NCI-H524 treated with DMSO at 0.1 percent for 48 hours (cell line): ENCODE measurements at places on chromosomes 3 and 15.

GRCh38 chr3:45124352-45124751 lies 21.8 kb downstream of the CDCP1 start:
- DNase-seq, result no peak

- no peak for DNase-seq
Measured at GRCh38 chr3:44125882-44126281, 115.8 kb upstream of the TOPAZ1 start.

DNA sequence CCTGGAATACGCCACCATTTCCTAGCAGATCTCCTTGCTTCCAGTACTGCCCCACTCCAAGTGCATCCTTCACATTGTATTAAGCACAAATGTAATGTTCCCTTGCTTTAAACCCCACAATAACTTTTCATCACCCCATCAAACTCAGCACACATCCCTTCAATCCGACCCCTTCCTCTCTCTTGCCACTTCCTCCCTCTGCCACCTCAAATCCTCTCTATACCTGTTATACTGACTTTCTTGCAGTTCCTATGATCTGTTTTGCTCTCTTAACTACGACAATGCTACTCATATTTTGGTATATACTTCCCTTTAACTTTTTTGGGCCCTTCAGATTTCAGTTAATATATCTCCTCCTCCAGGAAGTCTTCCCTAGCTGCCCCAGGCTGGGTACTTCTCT lies 14.1 kb downstream of the PARL start:
- DNase-seq, result no peak

DNA sequence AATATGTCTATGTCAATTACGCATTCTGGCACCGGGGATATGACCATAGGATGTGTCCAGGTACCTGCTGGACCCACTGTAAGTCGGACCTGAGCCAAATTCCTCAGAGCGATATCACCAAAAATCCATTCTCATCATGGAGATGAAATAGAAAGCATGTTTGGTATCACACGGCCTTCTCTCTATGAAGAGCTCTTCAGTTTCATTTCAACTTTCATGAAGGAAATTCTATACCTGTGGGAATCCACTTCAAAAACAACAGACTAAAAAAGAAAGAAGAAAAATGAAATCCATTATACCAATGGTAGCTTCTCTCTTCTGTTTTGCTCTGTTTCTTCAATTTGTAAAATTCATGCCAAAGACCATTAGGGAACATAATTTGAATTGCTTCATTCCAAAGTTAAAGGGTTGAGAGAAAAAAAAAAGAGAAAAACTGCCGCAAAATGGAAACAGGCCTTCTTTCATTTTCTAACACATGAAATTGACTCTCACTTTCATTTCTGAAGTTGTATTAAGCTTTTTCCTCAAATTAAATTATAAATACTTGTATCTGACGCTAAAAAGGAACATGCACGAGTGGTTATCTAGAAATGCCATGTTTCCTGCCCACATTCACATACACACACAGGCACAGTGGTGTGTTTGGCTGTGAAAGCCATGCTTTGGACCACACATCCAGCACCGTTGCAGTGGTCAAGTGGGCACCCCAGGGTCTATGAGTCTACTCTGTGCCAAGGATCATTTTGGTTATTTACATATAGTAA lies 46.9 kb upstream of the DIPK2A start:
- DNase-seq, result no peak

- DNase-seq, result no peak
Measured at GRCh38 chr3:70703305-70704102, 391.1 kb upstream of the MDFIC2 start.

- DNase-seq, result no peak
Measured at GRCh38 chr3:42179110-42179725, 86.8 kb downstream of the CCK start.

- DNase-seq, result no peak
Measured at GRCh38 chr3:147297761-147298350, 108.5 kb downstream of the ZIC4 start.

DNA sequence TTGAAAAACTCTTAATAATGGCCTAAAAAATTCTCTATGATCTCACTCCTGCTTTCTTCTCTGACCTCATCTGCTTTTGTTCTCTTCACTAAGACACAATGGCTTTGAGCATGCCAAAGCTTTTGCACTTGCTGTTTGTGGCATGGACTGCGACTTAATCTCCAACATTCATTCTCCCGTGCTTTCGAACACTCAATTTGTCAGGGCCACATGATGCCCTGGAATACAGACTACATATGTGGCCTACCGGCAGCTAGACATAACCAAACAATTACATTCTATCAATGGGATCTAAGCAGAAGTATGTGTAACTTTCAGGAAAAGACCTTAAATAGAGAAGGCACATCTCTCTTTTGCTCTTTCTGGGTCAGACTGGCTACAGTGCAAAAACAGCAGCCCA lies 506.5 kb downstream of the MAGI1 start:
- DNase-seq, result no peak

DNA sequence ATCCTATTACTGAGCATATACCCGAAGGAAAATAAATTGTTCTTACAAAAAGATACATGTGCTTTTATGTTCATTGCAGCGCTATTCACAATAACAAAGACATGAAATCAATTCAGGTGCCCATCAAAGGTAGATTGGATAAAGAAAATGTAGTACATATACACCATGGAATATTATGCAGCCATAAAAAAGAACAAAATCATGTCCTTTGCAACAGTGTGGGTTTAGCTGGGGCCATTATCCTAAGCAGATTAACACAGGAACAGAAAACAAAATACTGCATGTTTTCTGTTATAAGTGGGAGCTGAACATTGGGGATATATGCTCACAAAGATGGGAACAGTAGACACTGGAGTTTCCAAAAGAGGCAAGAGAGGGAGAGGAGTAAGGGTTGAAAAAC lies 42.5 kb downstream of the SGO1 start:
- DNase-seq, result no peak

- no peak for DNase-seq
Measured at GRCh38 chr15:20643829-20644425, 102.3 kb upstream of the GOLGA6L6 start.

- no peak for DNase-seq
Measured at GRCh38 chr3:184952671-184953070, 140.7 kb downstream of the VPS8 start.

DNA sequence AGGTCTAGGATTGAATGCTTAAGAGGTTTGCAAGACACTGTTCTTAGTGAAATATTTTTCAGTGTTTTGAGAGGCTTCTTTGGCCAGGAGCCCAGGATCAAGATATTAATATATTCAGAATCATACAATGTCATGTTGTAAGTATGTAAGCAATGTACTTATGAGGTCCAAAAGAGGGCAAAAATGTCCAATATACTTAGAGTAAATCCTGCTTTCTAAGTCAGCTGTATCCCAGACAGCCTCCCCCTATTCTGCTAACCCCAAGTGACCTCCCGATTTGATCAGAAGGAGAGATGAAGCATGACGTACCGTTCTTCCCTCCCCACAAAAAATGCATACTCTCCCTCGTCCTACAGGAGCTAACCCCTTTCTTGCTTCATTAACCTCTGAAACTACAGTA lies 70.9 kb downstream of the CHAC1 start:
- DNase-seq, result no peak

GRCh38 chr15:88655103-88655553 lies 16.3 kb downstream of the ISG20 start:
- no peak for DNase-seq

- no peak for DNase-seq
Measured at GRCh38 chr15:44710236-44711095, 657 bp downstream of the PATL2 start.

- DNase-seq, result no peak
Measured at GRCh38 chr15:66963710-66964109, 101.7 kb upstream of the SMAD3 start.

GRCh38 chr3:111720681-111721380 lies 125.7 kb upstream of the ZBED2 start:
- DNase-seq, result no peak

DNA sequence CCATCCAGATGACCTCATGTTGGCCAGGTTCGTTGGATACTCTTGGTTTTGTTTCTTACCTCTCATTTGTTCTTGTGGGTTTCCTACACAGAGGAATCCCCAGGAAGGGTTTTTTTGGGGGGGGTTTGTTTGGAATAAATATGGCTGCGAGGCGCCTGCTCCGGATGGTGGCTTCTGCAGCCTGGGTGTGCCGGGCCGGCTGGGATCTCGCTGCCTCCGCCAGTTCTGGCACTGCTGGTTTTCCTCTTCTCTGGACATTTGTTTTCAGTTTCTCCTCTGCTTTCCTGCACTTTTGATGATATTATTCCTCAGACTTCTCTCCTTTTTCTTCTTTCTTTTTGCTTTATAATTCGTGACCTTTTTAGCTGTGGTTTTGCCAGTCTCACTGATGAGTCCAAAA lies 187.4 kb downstream of the OR4M2 start:
- no peak for DNase-seq

- peak; percentile 63 for DNase-seq
Measured at GRCh38 chr3:171363202-171363601, 97.0 kb downstream of the TNIK start.

DNA sequence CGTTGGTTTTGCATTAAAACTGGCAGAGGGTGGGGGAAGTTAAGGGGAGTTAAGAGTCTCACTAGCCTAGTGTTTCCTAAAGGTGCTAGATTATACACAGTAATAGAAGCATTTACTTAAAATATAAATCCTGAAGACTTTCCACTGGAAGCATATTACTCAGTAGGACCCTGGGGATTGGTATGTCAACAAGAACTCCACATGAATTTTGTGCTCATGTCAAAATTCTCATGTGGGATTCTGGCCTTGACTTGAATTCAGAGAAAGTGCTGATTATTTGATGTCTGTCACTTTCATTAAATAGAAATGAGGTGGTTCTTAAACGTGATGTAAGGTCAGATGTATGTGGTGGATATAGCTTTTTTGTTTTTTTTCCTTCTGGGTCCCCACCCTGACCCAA lies 997.2 kb downstream of the TUSC7 start:
- no peak for DNase-seq

GRCh38 chr15:47987461-47987860 lies 133.3 kb upstream of the SLC24A5 start:
- DNase-seq, result no peak

DNA sequence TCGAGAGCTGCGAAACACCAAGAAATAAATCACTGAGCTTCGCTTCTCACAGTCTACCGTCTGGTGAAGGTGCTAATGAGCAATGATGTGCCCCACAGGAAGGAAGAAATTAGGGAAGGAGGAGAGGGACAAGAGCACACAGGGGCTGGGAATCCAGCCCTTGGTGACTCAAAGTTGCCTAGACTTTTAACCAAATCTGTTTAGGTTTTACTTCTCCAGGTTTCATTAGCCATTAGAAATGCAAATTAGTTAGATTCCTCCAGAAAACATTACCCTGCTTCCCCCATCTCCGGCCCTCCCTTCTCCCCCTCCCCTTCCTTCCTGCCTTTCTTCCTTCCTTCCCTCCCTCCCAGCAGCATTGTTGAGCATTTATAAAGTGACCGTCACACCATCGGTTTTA lies 59.3 kb upstream of the UBE2E1 start:
- DNase-seq, result no peak

GRCh38 chr3:13025090-13025489 lies 48.1 kb downstream of the IQSEC1 start:
- DNase-seq, result no peak

GRCh38 chr3:52429779-52430415 lies 15.0 kb downstream of the SEMA3G start:
- DNase-seq, result no peak

DNA sequence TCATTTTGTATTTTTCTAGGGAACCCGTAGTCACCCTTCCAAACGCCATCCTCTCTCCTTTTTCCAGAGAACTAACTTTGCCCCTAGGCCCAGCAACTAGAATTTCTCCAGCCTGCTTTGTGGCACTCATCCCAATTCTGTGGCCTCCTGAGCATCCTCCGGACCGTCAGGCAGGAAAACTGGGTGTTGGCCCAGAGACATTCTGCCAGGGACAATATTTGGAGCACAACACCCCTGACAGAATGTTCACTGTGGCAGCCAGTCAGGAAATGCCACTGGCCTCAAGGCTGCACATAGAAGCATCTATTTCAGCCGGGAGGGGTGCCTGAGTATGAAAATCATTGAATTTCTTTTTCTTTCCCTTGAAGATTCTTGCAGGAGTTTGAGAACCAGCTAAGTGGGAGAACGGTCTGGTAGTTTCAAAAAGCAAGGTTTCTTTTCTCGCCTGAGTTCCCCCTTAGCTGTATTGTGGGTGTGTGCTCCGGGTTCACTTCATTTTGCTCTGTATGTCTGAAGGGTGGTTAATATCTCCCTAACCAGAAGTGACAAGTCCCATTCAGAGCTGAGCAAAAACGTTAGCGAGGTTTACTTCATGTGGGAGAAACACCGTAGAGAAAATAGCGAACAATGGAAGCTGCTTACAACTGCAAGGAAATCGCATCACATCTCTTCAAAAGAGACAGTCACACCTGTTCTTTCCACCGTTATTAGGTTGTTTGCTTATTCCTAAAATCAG lies 108.1 kb upstream of the TPM1 start:
- no peak for DNase-seq

DNA sequence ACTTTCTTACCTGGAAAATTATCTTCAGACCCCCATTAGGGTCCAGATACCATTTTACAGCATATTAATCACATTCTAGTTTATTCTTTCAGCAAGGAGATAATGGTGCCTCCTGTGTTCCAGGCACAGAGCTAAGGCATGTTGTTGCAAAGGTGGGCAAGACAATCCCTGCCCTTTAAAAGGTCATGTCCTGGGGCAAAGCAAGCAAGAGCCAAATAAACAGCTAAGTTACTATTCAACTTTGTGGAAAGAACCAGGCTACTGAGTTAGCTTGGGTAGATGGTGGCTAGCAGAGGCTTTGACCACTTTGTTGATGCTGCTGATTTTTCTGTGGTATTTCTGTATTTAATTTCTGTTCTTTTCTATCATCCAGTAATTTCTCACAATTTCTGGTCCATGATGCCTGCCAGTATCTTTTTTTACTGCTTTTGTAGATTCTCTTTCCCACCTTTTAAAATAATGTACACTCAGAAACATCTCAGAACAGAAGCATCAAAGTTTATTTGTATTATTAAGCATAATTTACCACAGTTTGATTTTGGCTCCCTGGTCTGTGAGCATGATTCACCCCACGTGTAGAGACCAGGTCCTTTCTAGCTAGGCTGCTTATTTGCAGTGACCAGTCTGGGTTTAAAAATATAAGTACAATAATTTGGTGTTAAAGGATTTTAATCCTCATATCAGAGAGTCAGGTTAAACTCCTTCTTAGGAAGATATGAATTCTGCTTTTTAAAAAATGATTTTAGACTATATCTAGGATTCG lies 71.5 kb downstream of the LRRC28 start:
- DNase-seq, result no peak

- DNase-seq, result no peak
Measured at GRCh38 chr15:67154249-67154648, 88.8 kb downstream of the SMAD3 start.
